ENCODE measurements at places on chromosomes 2 and 18. TPM values are rescaled to one million over a fixed set of nuclear protein-coding genes. Genes with fewer than 3 reads are reported as not detected.

GRCh38 chr2:100984892-100985307 is 17.2 kb upstream of the RPL31 start:
- DNase-seq: peak; percentile 62

- no peak for DNase-seq
Observed at GRCh38 chr18:44579028-44579702, 101.5 kb upstream of the SETBP1 start.

RASGRP3 gene
- polyA plus RNA-seq: 13.2 TPM

- DNase-seq: no peak
Observed at GRCh38 chr2:186485576-186485870, 537 bp upstream of the ZC3H15 start.
